ENCODE measurements at places on chromosomes 2 and 18.
A peak's percentile ranks its signal among the peaks of the same experiment; 100 is the strongest.

GRCh38 chr2:206981739-206982340 lies 42.5 kb downstream of the CPO start:
- no peak for DNase-seq

DNA sequence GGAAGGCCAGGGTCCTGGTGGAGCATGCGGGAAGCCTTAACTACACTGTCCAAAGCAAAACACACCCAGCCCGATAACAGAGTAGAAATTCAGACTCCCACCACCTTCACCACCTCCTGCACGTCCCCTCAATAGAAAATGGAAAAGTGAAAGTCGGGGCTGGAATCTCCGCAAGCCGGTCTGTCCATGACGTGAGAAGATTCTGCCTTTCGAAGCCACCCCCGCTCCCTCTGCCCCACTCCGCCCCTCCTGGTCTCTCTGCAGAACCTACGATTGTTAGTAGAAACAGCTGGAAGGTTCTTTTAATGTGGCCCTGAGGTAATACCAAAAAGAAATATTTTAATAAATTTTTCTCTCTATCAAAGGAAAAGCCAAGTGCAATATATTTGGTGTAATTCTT lies 116.4 kb downstream of the GBX2 start:
- DNase-seq, result no peak

- no peak for DNase-seq
Measured at GRCh38 chr2:108922141-108922915, 66.7 kb downstream of the EDAR start.

- DNase-seq, result no peak
Measured at GRCh38 chr2:36165132-36165531, 190.4 kb upstream of the CRIM1 start.

DNA sequence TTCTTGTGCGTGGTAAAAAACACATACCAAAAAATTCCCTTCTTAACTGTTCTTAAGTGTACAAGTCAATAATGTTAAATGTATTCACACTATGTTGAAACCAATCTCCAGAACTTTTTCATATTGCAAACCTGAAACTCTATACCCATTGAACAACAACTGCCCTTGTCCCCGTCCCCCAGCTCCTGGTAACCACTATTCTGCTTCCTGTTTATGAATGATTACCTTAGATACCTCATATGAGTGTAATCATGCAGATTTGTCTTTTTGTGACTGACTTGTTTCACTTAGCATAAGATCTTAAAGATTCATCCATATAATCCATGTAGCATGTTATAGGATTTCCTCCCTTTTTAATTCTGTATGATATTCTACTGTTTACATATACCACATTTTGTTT lies 59.9 kb downstream of the NAT8 start:
- no peak for DNase-seq

DNA sequence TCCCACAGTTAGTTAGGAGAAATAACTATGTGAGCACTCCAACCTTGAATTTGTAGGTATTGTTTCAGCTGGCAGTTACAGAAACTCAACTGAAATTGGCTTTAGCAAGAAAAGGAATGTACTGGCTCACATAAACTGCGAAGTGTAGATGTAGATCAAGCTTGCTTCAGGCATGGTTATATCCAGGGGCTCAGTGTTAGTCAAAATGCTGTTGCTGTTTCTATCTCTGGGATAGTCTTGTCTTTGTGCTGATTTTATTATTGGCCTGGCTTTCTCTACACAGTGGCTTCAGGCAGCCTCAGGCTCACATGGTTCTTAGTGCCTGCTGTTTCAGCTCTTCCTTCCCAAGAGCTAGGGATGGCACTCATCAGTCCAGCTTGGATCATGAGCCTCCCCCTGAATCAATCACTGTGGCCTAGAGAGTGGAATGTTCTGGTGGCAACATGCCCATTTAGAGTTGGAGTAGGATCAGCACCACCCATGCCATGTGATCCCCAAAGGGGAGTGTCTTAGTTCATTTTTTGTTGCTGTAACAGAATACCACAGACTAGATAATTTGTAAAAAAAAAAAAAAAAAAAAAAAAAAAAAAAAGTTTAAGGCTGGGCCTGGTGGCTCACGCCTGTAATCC lies 69.1 kb upstream of the FOXI3 start:
- DNase-seq, result no peak

- no peak for DNase-seq
Measured at GRCh38 chr2:144469798-144470197, 50.1 kb downstream of the ZEB2 start.

DNA sequence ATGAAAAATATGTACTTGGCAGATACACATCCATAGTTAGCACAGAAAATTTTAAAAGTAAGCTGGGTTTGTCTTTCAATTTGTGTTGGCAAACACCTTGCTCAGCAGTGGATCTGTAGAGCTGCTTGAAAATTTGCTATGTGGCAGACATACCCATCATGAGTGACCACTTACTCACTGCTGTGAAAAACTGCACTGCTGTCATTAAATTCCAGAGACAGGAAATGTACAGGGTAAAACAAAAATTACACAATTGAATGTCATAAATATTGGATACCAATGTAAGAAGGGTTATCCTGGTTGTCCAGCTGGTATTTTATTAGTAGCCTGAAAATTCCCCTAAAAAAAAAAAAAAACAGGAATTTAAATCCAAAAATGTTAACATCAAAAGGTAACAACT lies 24.5 kb downstream of the NIF3L1 start:
- no peak for DNase-seq

- peak; percentile 11 for DNase-seq
Measured at GRCh38 chr2:86622519-86623042, 1.1 kb downstream of the RNF103 start.

DNA sequence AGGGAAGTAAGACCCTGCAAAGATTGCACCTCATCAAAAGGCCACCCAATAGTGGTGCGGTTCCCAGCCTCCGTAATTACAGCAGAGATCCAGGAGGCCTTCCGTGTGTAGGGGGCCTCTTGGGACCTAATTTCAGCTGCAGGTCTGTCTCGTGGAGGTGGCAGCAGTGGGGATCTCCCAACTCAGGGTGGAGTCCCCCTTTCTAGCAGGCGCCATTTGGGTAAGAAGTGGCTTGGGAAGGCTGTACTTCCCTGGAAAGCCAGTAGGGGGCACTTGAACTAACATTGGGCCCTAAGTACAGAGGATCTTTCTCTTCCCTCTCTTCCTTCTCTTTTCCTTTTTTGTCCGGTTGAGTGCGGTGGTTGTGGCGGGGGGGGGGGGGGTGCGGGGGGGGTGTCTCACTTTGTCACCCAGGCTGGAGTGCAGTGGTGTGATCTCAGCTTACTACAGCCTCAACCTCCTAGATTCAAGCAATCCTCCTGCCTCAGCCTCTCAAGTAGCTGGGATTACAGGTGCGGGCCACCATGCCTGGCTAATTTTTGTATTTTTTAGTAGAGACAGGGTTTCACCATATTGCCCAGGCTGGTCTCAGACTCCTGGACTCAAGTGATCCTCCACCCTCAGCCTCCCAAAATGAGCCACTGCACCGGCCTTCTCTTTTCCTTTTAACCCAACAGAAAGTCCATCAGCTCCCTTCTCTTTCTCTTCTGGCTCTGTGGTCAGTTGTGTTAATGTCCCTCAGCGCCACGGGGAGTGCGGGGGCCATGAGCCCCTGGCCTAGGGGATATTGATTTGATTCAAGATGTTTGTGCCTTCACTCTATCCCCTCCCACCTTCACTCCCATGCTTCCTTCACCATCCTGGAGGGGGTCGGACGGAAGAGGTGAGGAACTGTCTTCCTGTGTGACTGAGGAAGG lies 32.0 kb downstream of the CENPO start:
- DNase-seq, result peak; percentile 26

- DNase-seq, result no peak
Measured at GRCh38 chr2:233375490-233376314, 21.4 kb downstream of the DGKD start.

DNA sequence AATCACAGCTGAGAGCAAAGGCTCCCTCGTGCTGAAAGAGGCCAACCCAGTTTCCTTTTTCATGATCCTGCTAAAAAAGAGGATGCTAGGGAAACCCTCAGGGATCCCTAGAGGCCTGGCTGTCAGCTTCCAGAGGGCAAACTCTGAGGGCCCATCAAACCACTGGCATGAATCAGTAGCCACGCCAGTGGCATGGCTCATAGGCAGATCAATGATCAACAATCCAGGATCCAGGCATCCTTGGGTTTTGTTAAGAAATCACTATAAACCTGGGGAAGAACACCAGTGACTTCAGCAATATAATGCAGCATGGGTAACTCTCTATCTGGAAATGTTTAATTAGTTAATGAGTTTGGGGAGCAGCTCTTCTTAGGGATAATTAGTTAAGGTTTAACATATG lies 286.5 kb downstream of the C1D start:
- no peak for DNase-seq

- DNase-seq, result peak; percentile 40
Measured at GRCh38 chr2:232901736-232902578, 31.9 kb downstream of the SNORC start.

GRCh38 chr18:48661421-48661820 lies 122.6 kb downstream of the CTIF start:
- DNase-seq, result no peak

DNA sequence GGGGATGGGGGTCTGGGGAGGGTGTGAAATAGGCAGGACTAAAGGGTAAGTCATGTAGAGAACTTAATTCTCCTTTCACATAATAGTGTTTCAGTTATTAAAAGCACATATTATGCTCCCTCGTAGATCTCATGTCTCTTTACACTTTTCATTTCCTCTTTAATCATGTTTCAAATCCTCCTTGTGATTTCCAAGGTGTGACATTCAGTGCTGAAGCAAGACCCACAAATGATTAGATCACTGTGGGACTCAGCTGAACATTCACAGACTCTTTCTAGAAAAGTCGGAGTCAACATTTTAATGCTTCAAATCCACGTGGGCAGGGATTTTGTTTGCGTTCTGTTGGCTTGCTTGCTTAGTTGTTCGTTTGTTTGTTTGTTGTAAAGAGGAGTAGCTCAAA lies 34.7 kb upstream of the CALCRL start:
- no peak for DNase-seq

GRCh38 chr2:171482877-171483276 lies 39.4 kb upstream of the CYBRD1 start:
- no peak for DNase-seq

DNA sequence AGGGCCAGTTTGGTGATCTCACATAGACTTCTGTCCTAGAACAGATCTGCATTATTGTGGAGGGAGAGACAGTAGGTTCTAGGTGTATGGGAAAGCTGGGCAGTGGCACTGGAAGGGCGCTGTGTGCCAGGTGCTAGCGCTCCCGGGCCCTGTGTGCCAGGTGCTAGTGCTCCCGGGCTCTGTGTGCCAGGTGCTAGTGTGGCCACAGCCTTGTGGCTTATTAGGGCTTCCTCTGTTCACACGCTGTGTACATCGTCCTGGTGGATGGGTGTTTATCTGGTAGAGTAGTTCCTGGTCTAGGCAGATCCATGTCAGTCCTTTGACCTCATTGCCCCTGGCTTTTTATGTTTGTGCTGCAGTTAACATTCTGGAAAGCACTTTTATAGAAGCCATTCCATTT lies 263.4 kb downstream of the AGAP1 start:
- DNase-seq, result no peak

GRCh38 chr2:72562451-72563153 lies 263.2 kb downstream of the EXOC6B start:
- DNase-seq, result no peak

DNA sequence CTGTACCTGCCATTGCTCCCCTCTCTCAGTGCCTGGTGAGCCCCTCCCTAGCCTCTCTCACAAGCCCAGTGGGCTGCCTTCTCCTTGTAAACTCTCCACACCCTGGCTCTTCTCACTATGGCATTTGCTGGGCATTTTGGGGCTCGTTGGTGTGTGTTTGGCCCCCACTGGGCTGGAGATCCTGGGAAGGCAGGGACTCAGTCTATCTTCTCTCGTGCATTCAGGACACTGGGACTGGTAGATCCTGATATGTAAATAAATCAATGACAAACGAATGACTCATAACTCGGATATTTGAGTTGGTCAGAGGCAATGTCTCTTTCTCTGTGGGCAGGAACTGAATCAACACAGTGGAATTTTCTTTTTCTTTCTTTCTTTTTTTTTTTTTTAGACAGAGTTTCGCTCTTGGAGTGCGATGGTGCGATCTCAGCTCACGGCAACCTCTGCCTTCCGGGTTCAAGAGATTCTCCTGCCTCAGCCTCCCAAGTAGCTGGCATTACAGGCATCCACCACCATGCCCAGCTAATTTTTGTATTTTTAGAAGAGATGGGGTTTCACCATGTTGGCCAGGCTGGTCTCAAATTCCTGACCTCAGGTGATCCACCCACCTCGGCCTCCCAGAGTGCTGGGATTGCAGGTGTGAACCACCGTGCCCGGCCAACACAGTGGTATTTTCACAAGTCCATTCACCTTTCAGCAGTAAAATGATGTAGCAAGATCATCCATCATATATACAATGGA lies 144.6 kb upstream of the SPRED2 start:
- no peak for DNase-seq

DNA sequence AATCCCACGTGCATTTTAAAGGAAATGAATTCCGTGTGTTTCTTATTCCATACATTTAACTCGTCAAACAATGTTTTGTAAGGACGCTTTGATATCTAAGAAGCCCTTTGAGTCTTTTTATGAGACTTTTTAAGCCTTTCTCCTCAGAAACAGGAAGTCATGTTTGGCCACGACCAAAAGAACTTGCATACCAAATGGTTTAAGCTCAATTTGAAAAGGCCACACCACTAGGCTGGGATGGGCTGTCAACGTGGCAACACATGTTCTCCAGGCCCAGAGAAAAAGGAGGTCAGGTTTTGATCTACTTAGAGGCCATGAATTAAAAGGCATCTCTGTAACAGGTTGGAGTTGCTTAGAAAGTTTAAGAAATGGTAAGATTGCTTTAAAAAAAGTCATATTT lies 441.8 kb downstream of the CMPK2 start:
- no peak for DNase-seq

- DNase-seq, result no peak
Measured at GRCh38 chr2:226548732-226549131, 250.9 kb downstream of the IRS1 start.

DNA sequence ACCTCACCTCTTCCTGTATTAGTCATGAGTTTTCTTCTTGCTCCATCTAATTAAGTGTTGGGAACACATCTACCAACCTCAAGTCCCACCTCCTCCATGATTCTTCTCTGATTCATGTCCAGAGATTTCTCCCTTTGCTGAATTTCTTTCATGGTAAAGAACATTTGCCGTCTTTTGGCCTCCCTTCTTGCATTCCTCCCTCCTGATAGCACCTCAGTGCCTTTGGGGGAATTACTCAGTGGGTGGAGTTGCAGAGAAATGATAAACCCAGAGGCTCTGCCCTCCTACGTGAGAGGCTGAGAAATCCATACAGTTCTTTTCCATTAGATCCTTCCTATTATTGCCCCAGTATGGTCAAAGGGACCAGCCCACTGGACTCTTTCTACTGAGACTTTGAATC lies 651.9 kb downstream of the SLC4A3 start:
- no peak for DNase-seq

GRCh38 chr2:2755990-2756389 lies 424.9 kb upstream of the MYT1L start:
- DNase-seq, result no peak
